ENCODE measurements at places on chromosomes 11 and 22. TPM values are rescaled to one million over a fixed set of nuclear protein-coding genes. Genes with fewer than 3 reads are reported as not detected.

KDM4D gene
- total RNA-seq = 1.1 TPM

TRIM29 gene
- total RNA-seq = 512 TPM

PNPLA5 gene
- total RNA-seq = not detected

LRRC4C gene
- total RNA-seq = not detected

TMEM45B gene
- 176 TPM for total RNA-seq

PAMR1 gene
- total RNA-seq = 2.6 TPM

MRGPRF gene
- not detected for total RNA-seq

IGSF22 gene
- total RNA-seq = 0.43 TPM

All from tracheal epithelial cell (primary cell).